Daoy (cell line): ENCODE measurements at places on chromosomes 5 and 9. TPM values are rescaled to one million over a fixed set of nuclear protein-coding genes. Genes with fewer than 3 reads are reported as not detected.

DNA sequence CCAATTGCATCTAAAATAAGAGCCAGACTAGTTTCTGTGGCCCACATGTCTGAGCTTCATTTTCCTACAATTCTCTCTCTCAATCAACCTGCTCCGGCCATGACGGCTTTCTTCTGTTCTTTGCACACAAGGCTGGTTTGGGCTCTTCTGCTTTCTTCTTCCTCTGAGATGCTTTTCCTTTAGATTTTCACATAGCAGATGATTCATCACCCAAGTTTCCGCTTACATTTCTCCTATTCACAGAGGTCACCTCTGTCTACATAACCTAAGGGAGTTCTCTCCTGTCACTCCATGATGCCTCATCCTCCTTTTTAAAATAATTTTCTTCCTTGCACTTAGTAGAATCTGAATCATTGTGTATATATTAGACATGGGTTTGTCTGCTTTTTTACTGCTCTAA lies 334.6 kb upstream of the TUSC1 start:
- DNase-seq = no peak

DNA sequence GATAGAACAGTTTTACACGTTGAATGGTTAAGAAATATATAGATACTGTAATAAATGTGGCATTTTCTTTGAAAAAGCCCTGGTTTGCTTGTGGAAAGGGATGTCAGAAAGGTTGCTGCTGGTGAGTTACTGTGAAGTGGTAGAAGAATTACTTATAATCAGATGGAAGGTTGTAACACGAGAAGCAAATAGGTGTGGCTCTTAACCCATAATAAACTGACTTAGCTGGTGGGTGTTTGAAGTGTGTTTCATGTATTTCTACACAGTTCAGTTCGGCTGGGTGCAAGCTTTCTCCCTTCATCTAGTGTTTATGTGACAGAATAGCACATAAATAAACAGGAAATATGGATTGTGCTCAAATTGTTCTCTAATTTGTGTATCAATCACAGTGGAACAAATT lies 5.5 kb downstream of the CNOT6 start:
- DNase-seq = no peak

DNA sequence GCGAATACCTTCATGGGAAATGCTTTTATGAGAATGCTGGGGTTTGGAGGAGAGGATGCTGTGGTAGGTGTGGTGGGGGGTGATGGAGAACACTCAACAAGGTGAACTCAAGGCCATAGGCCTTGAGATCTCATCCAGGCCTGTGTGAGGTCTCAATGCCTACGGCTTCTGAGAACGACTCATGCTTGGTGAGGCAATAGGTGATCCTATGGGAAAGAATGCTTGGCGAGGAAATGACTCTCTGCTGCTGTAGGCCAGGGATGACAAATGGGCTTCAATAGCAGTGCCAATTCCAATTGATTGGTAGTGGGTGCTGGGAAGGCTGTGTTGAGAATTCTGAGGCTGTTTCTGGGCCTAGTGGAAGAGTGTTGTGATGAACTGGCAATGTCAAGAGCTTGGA lies 280.2 kb upstream of the CLINT1 start:
- peak; percentile 36 for DNase-seq

GRCh38 chr5:149278451-149279210 lies 7.0 kb downstream of the AFAP1L1 start:
- no peak for DNase-seq

- DNase-seq = no peak
Observed at GRCh38 chr5:10999714-11000113, 238.7 kb upstream of the DAP start.

DNA sequence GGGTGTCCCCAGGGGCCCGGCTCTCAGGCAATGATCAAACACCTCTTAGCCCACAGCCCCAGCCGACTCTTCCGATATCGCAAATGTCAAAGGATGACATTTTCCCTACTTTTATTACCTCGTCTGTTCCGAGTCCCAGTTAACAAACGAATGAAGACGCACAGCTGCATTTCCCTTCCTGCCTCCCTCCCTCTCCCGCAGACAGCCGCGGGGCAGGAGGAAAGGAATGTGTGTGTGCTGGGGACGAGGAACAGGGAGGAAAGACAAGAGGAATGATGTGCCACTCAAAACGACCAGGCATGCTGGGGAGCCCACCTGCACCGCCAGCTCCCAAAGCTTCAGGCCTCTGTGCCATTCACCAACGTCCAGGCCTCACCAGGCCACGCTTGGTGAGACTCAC lies 125.9 kb upstream of the SARDH start:
- DNase-seq = no peak

DNA sequence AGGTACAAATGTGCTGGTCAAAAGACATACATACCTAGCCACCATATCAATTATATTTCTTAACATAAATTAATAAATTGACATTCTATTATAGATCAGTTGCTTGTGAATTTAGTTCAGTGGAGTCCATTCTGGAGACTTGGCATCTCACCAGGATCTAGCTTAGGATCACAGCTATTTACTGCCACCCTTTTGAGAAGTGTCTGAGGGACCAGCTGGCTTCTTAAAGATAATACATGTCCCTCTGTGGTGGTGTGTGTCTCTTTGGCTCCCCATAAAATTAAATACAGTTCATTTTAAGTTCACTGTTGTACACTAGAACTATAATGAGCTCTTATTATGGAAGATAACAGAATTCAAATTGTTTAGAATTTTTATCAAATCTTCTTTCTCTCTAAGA lies 290.7 kb downstream of the PRELID2 start:
- no peak for DNase-seq

DNA sequence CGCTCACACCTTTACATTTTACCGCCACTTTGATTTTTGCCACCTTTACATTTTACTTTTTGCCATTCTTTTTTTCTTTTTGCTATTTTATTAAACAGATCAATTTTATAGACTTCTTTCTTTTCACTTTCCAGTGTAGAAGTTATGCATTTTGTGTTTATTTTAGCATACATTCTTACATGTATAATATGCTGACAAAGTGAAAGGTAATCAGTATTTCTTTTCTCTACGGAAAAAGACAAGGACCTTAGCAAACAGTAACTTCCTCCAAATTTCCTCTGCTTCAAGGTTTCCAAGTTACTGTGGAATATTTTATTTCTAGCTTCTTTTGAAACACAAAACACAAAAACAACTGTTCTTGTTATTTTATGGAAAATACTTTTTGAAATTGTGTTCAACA lies 97.0 kb downstream of the CEMIP2 start:
- no peak for DNase-seq

DNA sequence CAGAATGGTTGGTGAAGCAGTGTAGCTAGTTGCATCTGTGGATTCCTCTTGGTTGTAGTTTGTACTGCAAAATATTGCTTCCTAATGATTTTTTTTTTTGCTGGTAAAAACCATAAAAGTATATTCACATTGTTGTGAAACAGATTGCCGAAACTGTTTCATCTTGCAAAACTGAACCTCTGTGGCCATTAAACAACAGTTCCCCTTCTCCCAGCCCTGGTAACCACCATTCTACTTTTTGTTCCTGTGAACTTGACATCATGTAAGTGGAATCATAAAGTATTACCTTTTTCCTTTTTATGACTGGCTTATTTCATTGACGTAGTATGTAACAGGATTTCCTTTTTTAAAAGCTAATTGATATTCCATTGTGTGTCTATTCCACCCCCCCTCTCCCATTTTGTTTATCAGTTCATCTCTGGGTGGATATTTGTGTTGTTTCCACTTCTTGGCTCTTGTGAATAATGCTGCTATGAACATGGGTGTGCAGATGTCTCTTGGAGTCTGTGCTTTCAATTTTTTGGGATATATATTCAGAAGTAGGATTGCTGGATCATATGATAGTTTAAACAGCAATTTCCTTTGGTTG lies 11.8 kb downstream of the SUB1 start:
- DNase-seq = no peak

DNA sequence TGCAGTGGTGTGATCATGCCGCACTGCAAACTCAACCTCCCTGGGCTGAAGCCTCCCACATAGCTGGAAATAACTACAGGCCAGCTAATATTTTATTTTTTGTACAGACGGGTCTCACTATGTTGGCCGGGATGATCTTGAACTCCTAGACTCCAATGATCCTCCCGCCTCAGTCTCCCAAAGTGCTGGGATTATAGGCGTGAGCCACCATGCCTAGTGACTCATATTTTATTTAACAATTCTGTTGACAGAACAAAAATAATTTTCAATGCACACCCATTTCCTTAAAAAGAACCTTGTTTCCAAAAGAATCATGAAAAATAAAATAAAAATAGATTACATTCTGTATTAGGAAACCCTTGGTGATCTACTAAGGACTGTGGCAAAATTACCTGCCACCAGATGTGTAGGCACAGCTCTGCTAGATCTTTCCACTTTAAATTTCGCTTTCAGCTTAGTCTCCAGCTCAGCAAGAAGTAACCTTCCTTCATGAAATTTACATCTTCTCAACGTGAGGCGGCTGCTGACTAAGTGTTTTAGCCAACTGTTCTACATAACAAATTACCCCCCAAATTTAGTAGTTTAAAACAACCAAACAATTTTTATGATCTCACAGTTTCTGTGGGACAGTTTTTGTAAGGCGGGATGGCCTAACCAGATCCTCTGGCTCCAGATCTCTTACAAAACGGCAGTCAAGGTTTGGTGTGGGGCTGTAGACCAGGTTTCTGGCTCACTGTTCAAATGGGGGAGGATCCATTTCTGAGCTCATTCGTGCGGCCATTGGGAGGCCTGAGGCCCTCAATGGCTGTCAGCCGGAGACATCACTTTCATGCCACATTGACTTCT lies 32.6 kb upstream of the GOLPH3 start:
- DNase-seq = no peak

DNA sequence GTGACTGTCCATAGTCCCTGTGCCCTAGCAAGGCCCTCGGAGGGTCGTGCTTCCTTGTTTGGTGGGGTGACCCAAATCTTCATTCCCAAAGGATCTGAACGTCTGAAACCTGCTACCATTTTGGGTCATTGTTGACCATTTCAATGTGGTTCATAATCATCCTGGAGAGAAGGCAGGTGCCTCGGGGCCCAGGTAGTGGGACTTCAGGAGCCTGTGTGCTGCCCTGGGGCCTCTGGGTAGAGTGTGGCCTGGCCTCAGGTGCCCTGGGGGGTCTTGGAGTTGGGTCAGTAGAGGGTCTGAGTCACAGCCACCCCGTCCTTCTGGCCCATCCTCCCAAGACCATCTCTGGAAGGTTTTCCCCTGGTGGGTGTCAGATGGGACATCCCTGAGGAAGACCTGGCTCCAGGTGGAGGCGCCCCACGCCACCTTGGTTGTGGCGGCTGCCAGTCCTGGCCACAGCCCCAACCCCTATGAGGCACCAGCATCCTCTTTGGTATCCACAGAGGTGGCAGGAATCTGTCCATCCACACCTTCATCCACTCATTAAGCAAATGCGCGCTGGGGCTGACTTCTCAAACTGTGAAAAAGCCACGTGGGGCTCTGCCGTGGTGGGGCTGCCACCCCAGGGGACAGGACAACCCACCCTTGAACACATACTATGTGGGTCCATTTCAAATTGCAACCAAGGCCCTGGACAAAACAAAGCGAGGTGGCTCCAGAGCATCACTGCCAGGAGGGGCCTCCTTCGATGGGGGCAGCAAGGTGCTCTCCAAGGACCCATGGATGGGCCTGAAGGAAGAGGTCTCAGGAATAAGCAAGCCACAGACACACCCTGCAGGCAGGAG lies 41.6 kb upstream of the FCN1 start:
- DNase-seq = no peak

DNA sequence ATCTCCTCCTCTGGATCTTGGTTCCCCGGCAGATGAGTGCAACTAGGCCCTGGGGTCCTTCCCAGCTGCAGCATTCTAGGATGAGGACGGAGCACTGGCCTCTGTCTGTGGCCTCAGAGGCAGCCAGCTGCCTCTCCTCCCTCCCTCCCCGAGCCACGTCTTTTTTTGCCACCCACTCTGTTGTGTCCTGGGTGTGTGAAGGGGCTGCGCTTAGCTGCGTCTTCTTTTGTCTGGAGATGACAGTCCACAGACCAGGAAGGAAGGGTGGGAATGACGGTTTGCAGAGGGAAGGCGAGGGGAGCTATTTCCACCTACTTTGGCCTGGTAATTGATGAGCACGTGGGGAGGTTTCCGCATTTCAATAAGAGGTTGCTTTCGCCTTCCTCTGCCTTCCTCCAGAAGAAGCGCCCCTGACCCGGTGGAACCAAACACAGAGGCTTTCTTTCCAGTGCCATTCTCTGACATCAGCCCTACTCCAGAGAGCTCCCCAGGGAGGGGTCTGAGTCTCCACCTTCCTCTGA lies 34.5 kb upstream of the GABRP start:
- DNase-seq = no peak

DNA sequence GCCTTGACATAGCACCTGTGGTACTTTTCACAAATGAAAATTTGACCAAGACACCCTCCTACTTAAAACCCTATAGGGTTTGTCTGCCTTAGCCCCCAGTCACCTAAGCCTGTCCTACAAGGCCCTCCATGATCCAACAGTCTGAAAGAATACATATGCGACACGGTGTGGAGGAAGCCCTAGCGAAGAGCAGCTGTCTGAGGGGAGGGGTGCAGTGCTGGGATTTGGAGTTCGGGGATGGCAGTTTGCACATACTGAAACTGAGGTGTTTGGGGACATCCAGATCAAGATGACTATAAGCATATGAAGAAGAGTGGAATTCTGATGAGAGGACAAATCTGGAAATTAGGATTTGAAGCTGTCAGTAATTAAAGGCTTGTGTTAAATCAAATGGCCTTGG lies 7.2 kb upstream of the MYORG start:
- no peak for DNase-seq

GRCh38 chr5:67152400-67152799 lies 44.2 kb downstream of the CD180 start:
- no peak for DNase-seq

Gene INSL4
- total RNA-seq = not detected in 2 replicates

Gene MARCOL
- not detected in 2 replicates for total RNA-seq

Gene ZFP37
- 3.7 and 7.9 TPM in 2 replicates for total RNA-seq

Gene CNOT6
- 11.4 and 16.5 TPM in 2 replicates for total RNA-seq

Gene IL9
- not detected in 2 replicates for total RNA-seq

Gene THOC3
- total RNA-seq = 121 and 124 TPM in 2 replicates

Gene PAEP
- not detected in 2 replicates for total RNA-seq

Gene MELK
- total RNA-seq = 102 and 126 TPM in 2 replicates

Gene PRDM9
- not detected in 2 replicates for total RNA-seq
